ENCODE measurements at places on chromosomes 4 and X.
A peak's percentile ranks its signal among the peaks of the same experiment; 100 is the strongest.

- DNase-seq: no peak
These were observed 24.8 kb downstream of the SLC2A9 start for GRCh38 chr4:9996319-9997110.

DNA sequence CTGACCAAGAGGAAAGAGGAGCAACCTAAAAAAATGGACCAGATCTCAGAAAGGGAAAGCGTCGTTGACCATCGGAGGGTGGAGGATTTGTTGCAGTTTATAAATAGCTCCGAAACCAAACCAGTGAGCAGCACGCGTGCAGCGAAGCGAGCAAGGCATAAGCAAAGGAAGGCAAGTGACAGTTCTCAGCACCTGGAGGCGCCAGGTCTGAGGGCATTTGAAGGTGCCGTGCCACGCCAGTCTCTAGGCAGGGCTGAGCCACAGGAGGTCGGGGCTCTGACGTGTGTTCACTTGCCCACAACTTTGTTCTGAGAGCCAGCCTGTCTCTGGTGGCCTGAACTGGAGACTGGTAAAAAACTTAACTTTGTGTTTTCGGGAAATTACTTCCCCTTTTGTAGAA is 59.7 kb downstream of the TNIP2 start:
- no peak for DNase-seq

DNA sequence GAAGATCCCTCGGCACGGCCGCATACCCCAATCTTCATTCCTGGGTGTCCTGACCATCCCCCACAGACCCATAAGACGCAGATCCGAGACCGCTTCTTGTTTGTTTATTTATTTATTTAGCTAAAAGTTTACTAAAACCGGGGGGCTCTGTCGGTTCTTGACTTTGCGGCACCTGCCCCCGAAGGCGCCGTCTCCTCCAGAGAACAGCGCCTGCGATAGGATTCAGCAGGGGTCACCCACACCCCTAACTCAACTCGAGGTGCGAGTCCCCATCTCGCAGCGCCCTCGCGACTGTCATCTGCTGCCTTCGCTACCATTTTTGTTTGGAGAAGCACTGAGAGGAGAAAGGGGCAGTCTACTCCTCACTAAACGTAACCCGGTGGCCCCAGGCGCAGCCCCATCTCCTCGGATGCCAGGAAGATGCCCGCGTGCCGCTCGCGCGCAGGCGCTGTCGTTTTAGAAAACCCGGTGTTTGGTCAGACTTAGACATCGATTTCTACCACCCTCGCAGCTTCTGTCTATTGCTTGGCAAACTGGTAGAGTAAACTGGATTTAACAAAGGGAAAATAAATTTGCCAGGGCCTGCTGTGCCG is 18.9 kb upstream of the GPR101 start:
- peak; percentile 10 for DNase-seq

DNA sequence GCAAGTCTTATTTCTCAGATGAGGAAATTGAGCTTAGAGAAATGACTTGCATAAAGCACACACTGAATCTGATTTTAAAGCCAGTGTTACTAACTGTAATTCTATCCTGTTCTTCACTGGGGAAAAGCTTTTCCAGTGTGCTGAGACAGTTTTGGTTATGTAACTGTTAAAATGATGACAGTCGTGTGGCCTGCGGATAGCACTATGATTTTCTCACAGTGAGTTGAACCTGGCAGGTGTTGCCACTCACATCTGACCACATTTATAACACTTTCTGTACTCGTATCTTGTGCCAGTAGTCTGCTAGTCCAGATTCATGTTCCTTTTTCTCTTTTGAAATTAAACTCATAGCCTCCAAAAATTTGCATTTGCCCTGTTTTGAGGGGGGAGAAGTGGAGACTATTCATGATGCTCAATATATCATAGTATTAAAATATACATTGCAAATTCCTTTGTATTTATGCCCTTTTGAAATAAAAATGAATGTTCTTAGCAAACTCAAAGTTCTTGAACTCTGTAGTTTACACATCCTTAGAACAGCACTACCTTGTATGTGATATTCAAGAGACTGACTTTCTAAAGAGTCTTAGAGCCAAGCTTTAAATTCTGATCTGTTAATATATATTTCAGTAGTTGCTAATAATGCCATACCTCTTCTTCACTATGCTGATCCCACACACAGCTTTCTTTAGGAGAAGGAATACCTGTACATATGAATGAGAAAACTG is 132.3 kb downstream of the PDLIM5 start:
- DNase-seq: no peak

DNA sequence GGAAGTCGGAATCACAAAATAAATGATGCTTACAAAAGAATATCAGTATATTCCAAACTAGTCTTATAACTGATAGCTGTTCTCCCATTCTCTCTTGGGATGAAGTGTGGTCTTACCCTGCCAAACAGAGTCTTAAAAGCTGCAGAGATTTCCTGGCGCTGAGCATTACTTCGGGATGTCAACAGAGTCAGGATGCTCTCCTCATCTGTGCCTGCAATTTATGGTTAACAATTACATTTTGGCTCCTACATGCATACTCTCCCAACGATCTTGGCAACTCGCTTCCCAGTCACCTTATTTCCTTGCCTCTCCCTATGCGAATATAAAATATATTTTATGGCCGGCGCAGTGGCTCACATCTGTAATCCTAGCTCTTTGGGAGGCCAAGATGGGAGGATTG is 12.2 kb downstream of the ANXA5 start:
- DNase-seq: no peak

DNA sequence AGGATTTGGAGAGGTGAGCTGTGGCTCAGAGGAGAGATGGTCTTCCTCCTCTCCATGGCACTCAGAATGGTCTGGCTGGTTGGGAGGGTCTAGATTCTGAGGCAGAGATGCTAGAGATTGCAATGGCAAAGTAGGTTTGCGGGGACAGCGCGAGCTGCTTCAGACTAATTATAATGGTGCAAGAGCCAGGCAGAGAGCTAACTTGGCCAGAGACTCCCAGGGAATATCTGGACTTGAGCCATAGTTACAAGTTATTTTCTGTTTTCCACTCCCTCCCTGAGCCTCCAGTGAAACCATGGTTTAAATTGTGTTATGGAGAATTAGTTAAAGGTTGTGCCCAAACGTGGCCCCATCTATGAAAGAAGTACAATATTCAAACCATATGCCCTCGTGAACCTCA is 44.7 kb upstream of the ELF2 start:
- DNase-seq: no peak

DNA sequence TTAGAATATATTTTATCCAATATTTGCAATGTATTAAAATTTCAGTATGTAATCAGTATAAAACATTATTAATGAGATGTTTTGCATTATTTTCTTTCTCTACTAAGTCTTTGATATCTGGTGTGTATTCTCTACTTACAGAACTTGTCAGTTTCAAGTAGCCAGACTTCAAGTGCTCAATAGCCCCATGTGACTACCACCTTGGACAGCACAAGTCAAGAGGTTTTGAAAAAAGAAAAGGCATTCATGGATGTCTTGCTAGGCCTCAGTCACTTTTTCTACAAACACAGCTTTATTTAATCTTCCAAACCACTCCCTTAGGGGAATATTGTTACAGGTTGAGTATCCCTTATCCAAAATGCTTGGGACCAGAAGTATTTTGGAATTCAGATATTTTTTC is 189.4 kb downstream of the QDPR start:
- DNase-seq: no peak

DNA sequence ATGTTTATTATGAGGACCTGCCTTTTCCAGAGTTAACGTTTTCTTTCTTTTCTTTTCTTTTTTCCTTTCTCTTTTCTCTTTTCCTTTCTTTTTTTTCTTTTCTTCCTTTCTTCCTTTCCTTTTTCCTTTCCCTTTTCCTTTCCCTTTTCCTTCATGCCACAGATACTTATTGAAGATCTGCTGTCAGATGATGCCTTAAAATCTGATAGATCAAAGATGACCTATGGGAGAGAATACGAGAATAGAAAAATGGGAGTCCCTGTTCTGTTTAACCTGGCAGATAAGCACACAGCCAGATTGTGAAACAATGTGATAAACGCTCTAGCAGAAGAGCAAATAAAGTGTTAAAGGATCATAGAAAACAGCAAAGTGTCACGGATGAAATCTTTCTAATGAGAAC is 38.9 kb downstream of the AFF1 start:
- no peak for DNase-seq

DNA sequence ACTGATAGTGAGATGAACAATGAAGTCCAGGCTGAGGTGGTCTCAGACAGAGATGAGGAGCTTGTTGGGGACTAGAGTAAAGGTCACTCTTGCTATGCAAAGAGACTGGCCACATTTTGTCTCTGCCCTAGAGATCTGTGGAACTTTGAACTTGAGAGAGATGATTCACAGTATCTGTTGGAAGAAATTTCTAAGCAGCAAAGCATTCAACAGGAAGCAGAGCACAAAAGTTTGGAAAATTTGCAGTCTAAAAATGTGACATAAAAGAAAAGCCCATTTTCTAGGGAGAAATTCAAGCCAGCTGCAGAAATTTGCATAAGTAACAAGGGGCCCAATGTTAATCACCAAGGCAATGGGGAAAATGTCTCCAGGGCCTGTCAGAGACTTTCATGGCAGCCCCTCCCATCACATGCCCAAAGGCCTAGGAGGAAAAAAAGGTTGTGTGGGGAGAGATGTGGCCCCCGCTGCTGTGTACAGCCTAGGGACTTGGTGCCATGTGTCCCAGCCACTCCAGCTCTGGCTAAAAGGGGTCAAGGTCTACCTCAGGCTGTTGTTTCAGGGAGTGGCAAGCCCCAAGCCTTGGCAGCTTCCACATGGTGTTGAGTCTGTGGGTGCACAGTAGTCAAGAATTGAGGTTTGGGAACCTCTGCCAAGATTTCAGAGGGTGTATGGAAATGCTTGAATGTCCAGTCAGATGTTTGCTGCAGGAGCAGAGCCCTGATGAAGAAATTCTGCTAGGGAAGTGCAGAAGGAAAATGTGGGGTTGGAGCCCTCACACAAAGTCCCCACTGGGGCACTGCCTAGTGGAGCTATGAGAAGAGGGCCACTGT is 262.8 kb downstream of the DKK2 start:
- no peak for DNase-seq

GRCh38 chrX:74451450-74452198 is 30.3 kb downstream of the SLC16A2 start:
- no peak for DNase-seq

DNA sequence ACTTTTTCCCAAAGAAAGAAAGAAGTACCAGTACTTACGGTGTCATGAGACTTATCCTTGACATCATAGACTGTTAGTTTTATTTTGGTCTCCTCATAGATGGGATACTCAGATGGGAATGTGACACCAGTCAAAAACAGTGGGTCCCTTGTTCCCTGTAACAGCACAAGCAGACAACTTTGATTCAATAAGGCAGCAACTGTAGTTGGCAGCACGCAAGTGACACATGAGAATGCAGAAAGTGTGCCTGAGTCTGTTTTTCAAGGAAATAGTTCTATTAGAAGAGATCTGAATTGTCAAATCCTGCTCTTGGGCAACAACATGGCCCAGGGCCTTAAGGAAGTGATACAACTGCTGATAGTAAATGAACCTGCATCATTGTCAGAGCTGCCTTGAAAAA is 443.2 kb downstream of the INPP4B start:
- DNase-seq: no peak

GRCh38 chr4:39044956-39045826 is 13.0 kb upstream of the TMEM156 start:
- no peak for DNase-seq

- DNase-seq: no peak
These were observed 141.4 kb downstream of the PTTG2 start for GRCh38 chr4:38101563-38101962.

GRCh38 chr4:109497511-109497910 is 62.5 kb upstream of the MCUB start:
- DNase-seq: no peak

GRCh38 chrX:47390780-47391179 is 20.4 kb downstream of the ZNF157 start:
- no peak for DNase-seq

DNA sequence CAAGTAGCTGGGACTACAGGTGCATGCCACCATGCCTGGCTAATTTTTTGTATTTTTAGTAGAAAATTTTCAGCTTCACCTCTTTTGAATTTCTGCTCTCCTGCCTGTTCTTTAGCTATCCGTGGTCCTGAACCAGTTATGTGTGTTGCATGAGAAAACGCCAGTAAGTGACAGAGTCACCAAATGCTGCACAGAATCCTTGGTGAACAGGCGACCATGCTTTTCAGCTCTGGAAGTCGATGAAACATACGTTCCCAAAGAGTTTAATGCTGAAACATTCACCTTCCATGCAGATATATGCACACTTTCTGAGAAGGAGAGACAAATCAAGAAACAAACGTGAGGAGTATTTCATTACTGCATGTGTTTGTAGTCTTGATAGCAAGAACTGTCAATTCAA is 13.9 kb downstream of the ALB start:
- no peak for DNase-seq

GRCh38 chr4:167238226-167238625 is 3.9 kb upstream of the SPOCK3 start:
- no peak for DNase-seq

DNA sequence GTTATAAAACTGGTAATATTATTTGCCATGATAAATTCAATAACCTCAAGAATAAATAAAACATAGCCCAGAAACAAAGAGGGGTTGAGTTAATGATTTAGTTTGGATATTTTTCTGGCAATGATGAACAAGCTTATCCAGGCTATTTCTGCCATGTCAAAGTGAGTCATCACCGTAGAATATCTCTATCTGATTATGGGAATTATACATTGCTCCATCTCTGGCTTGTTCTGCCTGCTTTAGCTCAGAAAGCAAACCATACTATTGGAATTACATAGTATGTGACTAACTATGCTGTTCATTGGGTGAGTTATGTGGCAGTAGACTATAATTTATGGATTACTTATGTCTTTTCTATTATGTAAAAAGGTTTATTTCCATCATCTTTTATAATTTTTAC is 680.1 kb upstream of the AADAT start:
- DNase-seq: no peak

DNA sequence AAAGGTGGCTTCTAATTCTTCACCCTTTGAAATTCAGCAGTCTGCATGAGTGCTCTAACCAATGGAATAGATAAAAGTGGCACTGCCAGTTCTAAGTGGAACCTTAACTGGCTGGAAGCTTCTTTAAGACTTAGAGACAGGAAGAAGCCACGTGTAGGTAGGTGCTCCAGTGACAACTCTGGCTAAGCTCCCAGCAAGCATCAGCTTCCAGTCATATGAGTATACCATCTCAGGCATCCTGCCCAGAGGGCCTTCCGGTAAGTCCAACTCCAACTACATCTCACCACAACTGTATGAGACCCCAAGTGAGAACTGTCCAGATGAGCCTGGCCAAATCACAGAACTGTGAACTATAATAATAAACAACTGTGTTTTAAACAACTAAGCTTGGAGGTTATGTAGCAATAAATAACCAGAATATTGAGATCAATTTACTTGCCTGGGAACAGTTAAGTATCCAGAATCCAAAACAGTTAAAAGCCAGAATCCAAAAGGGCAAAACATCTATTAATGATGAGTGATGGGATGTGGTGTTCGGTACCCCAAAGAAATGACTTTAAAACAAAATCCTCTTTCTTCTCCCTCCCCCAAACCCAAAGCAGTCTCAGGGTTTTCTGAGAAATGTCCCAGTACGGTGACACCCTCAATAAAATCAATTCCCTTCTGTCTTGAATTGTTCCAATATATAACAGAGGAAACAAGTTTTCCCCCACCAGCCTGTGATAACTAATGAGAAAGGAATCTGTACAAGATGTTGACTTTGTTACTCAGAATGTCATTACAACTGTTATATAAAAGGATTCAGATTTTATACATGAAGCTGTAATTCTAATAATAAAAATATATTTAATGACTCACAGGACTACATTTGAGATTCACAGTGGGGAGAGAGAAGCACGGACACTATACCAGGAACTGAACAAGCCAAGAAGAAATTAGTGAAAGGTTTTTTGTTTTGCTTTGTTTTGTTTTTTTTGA is 4.2 kb downstream of the TSPAN5 start:
- DNase-seq: no peak

Data from stimulated activated CD8-positive, alpha-beta memory T cell treated with anti-CD3 and anti-CD28 coated beads, Interleukin-15, amount 100 ng/mL, for 4 hours (primary cell).